Naive thymus-derived CD4-positive, alpha-beta T cell (primary cell): ENCODE measurements at places on chromosomes 7 and 10. TPM values are rescaled to one million over a fixed set of nuclear protein-coding genes. Genes with fewer than 3 reads are reported as not detected.

DNA sequence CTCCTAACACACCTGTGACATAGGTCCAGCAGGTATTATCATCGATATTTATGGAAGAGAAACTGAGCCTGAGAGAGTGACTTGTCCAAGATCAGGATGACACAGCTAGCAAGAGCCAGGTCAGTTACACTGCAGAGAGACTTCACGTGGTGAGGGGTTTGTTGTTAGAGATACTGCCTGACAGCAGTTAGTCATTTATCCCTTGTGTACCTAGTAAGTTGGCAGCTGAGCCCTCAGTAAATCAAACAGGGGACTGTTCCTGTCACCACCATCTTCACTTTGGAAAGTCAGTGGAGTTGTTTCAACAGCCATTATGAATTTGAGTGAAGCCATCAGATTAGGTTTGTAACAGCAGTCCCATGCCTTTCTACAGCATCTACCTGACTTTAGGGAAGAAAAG, 87.5 kb upstream of the GATA3 start:
- no peak for DNase-seq

- DNase-seq = no peak
Measured at GRCh38 chr10:81116201-81116600, 578.5 kb downstream of the SH2D4B start.

GRCh38 chr10:92727550-92727949, 37.8 kb downstream of the HHEX start:
- no peak for DNase-seq

Gene AHR
- total RNA-seq = 16.0 TPM

DNA sequence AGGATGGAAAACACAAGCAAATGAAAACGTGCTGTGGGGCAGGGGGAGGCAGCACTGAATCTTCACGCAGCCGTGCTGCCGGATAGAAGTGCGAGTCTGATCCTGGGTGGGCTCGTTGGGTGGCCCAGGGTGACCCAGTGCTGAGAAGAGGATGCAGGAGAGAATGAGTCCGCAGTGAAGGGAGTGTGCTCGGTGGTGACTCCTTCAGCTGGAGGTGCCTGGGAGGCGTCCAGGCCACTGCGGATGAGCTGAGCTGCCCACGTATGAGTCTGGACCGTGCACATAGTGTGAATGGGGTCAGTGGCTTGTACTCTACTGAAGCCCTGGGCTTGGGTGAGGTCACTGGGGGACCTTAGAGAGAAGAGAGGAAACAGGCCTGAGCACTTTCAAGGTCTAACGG, 190.0 kb upstream of the MGMT start:
- no peak for DNase-seq
